Mammary microvascular endothelial cell (primary cell): ENCODE measurements at places on chromosomes 16 and 17. TPM values are rescaled to one million over a fixed set of nuclear protein-coding genes. Genes with fewer than 3 reads are reported as not detected.

MARVELD3 gene
- not detected in 2 replicates for total RNA-seq

TEKT5 gene
- total RNA-seq = not detected in 2 replicates

TEFM gene
- 7.9 and 9.7 TPM in 2 replicates for total RNA-seq

EFNB3 gene
- 0.10 and 0.13 TPM in 2 replicates for total RNA-seq

PLEKHM1 gene
- total RNA-seq = 27.0 and 29.9 TPM in 2 replicates

NPIPA5 gene
- total RNA-seq = 3.1 and 5.1 TPM in 2 replicates

SDR42E2 gene
- total RNA-seq = not detected in 2 replicates

DHRS7C gene
- total RNA-seq = not detected in 2 replicates

TAF15 gene
- total RNA-seq = 21.8 and 28.8 TPM in 2 replicates

CDK5R1 gene
- 2.6 and 2.7 TPM in 2 replicates for total RNA-seq
